ENCODE measurements at places on chromosomes 6 and 20. TPM values are rescaled to one million over a fixed set of nuclear protein-coding genes. Genes with fewer than 3 reads are reported as not detected.
A peak's percentile ranks its signal among the peaks of the same experiment; 100 is the strongest.

DNA sequence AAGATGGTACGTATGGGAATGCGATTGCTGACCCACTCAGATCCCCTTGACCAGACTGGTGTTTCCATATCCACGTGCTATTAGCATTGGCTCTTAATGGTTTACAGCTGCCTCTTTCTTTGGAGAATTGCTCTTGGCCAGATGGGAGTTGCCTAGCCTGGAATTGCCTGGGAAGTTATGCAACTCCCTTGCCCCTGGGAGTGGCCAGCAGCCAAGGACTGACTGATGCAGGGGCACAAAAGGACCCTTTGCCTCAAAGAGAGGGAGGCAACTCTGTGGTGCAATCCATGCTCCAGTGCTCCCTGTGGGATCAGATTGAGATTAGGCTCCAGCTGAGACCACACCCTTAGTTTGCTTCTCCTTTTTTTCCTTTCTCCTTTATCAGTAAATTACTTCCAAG is 203.5 kb upstream of the JAG1 start:
- H3K36me3 ChIP-seq = no peaks in the 10 kb centered on the region
- no peaks in the 10 kb centered on the region for H3K27me3 ChIP-seq
- DNase-seq = no peak
- no peak overlapping the region for H3K27ac ChIP-seq
- no peak overlapping the region for H3K4me3 ChIP-seq
- H3K4me1 ChIP-seq = no peaks in the 10 kb centered on the region

DNA sequence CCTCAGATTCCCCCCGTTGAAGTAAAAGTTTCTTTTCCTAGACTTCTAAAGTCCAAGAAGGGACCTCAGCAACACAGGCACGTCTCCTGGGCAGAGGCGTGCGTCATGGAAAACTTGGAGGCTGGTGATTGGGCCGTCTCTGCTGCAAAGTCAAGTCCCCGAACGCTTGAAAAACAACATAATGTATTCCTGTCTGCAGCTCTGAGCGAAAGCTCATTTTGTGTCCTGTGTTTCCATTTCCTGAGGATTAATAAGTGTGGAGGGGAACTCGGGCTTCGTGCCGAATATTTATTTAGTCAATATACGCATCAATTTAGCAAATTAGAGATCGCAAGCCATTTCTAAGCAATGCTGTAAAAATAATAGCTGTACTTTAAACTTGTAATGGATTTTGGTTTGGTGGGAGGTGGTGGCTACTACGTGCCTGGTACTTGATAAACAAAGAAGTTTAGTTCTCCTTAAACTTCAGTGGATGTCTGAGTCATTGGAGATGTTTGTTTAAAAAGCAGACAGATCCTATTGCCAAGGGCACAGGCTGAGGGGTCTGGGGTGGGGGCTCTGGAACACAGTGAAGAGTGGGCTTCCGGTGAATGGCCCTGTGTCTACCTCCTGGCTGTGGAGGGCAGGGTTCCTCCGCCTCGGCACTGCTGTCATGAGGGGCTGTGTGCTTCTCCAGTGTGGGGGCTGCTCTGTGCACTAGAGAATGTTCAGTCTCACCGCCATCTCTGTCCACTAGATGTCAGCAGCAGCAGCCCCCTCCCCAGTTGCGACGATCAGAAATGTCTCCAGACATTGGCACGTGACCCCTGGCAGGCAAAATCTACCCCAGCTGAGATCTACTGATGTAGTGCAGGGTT is 21.8 kb downstream of the PCK1 start:
- no peaks in the 10 kb centered on the region for H3K27me3 ChIP-seq
- DNase-seq = peak; percentile 72
- peak overlapping the region; percentile 77 for H3K27ac ChIP-seq

NDUFAF4 gene
- 48.0 TPM for total RNA-seq

HDDC2 gene
- 108 TPM for total RNA-seq

DNA sequence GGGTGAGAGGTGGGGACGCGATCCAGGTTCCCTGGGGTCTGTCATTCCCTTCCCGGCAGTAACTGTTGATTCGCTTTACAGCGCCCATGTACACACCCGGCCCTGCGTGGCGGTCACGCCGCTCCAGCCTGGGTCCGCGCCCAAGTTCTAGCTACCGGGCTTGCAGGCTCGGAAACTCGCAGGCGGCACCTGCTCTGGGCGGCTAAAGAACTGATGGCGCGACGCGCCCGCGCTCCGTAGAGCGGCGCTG is 1.4 kb upstream of the POU3F2 start:
- no peaks in the 10 kb centered on the region for H3K36me3 ChIP-seq
- H3K27me3 ChIP-seq = peaks cover 92% of the 10 kb centered on the region
- DNase-seq = no peak
- peak overlapping the region; percentile 94 for H3K27ac ChIP-seq
- peaks cover 11% of the 10 kb centered on the region for H3K4me1 ChIP-seq

DNA sequence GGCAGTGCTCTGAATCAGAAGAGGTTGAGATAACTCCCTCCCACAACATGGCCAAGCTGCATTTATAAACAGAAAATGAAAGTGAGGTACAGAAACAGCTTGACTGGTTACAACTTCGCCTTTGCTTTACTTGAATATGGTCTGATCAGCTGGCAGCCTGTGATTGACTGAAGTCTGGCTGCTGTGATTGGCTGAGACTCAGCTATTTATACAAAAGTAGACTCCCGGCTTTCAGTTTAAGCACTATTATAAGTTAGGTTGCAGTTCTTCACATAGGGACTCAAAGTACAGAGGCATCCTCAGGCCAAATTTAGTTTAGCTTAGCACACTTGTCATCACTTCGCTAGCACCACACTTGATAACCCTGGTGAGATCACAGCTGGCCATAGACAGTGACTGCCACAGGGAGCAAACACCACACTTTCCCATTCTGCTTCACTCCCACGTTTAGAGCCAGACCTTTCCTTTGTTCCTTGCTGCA is 362.6 kb downstream of the EPM2A start:
- H3K36me3 ChIP-seq = no peaks in the 10 kb centered on the region
- no peak for DNase-seq
- no peaks in the 10 kb centered on the region for H3K4me1 ChIP-seq
- no peaks in the 10 kb centered on the region for H3K27me3 ChIP-seq
- no peak overlapping the region for H3K27ac ChIP-seq

- no peaks in the 10 kb centered on the region for H3K36me3 ChIP-seq
- H3K4me3 ChIP-seq = no peak overlapping the region
- peaks cover 8% of the 10 kb centered on the region for H3K27me3 ChIP-seq
- no peak overlapping the region for H3K27ac ChIP-seq
- DNase-seq = peak; percentile 24
Measured at GRCh38 chr20:25006431-25007167, 14.0 kb upstream of the APMAP start.

DNA sequence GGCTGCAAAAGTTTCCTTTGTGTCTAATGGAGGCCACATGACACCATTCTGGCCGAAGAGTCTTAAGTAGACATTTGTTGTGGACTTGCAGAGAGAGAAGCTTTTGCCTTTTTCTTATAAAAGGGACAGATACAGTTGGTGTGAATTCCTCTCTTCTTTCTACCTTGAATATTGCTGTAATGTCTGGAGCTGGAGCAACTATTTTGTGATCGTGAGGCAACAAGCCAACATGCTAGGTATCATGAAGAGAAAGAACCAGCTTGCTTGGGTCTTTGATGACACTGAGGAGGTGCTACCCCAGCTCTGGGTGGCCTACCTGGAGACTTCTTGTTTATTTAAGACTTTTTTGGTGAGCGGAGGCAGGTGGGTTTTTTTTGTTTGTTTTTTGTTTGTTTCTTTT is 16.3 kb upstream of the SYNJ2 start:
- H3K4me1 ChIP-seq = peaks cover 4% of the 10 kb centered on the region
- DNase-seq = peak; percentile 13
- no peaks in the 10 kb centered on the region for H3K36me3 ChIP-seq
- H3K27ac ChIP-seq = no peak overlapping the region
- no peak overlapping the region for H3K4me3 ChIP-seq
- H3K27me3 ChIP-seq = no peaks in the 10 kb centered on the region

All from endodermal cell (in vitro differentiated cells).